ENCODE measurements at places on chromosomes 11 and 22. TPM values are rescaled to one million over a fixed set of nuclear protein-coding genes. Genes with fewer than 3 reads are reported as not detected.
A peak's percentile ranks its signal among the peaks of the same experiment; 100 is the strongest.

MUC6 gene
- not detected for total RNA-seq

- peak; percentile 94 for DNase-seq
- H3K27ac ChIP-seq, result peak overlapping the region; percentile 97
- H3K4me1 ChIP-seq, result peaks cover 75% of the 10 kb centered on the region
These were observed 5.1 kb downstream of the MB start for GRCh38 chr22:35611891-35612576.

GRCh38 chr11:67372321-67372992, 941 bp downstream of the CLCF1 start:
- peak overlapping the region; percentile 82 for H3K27ac ChIP-seq
- H3K4me1 ChIP-seq, result peaks cover 13% of the 10 kb centered on the region
- peak overlapping the region; percentile 75 for H3K4me3 ChIP-seq
- peaks cover 33% of the 10 kb centered on the region for H3K27me3 ChIP-seq
- no peak for DNase-seq
- H3K36me3 ChIP-seq, result no peaks in the 10 kb centered on the region

DNA sequence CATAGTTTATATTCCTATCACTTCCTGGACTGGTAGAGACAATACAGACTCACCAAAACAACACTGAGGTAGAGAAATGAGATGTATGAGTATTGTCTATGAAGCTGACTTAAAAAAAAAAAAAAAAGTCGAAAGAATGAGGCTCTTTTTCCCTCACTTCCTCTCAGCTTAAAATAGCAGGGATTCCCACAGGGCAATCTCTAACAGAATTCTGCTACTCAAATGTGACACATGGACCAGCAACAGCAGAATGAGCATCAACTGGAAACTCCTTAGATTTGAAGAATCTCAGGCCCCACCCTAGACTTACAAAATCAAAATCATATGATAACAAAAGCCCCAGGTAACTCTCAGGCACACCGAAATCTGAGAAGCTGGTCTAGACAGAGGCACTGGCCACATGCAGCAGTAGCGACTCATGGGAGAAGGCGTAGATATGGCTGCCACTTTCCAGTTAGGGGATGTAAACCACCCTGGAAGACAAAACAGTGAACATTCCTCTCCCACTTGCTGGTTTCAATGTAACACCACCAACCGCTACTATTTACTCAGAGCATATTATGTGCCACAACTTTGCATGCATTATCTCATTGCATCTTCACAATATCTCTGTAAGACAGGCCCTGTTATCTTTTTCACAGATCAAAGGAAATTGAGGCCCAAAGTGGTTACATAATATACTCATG, 128.0 kb downstream of the RBFOX2 start:
- no peak overlapping the region for H3K4me3 ChIP-seq
- H3K4me1 ChIP-seq, result peaks cover 40% of the 10 kb centered on the region
- no peak for DNase-seq
- H3K36me3 ChIP-seq, result no peaks in the 10 kb centered on the region

- no peaks in the 10 kb centered on the region for H3K36me3 ChIP-seq
- H3K4me1 ChIP-seq, result no peaks in the 10 kb centered on the region
- no peak overlapping the region for H3K27ac ChIP-seq
- no peaks in the 10 kb centered on the region for H3K27me3 ChIP-seq
- no peak overlapping the region for H3K4me3 ChIP-seq
These were observed 21.8 kb upstream of the CD5 start for GRCh38 chr11:61080526-61080925.

DNA sequence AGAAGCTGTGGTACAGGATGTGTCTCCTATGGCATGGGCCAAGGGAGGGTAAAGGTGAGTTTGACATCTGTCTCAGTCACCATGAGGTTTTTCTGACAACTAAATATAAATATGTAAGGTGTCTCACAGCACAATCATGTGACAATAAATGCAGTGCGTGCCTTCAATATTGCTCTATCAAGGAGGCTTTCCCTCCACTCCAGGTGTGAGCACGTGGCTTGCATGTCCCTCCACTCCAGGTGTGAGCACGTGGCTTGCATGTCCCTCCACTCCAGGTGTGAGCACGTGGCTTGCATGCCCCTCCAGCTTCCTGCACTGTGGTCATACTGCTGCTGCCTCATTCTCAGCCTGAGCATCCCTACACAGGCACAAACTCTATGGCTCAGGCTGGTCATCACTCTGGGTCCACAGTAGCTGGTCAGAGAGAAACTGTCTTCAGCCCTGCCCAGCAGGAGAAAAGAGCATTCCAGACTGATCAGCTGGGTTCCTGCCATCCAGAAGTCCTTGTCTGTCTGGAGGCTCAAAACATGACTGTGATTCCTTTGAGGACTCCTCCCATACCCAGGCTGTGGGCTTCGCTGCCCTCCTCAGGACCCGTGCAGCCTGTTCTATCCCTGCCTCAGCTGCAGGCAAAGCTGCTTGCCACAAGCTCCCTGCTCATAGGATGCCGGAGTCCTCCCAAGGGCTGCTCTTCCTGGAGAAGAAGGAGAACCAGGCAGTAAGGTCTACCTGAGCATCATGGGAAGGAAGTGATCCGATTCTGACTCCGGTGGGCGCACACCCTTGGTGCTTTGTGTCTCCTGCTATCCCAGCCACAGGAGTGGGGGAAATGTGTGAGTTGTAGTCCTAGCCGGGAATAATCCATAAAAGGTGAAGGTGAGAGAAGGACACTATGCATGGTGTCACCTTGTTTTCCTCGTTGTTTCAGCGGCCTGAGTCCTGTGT, 33.4 kb upstream of the VPREB1 start:
- H3K36me3 ChIP-seq, result no peaks in the 10 kb centered on the region
- peaks cover 18% of the 10 kb centered on the region for H3K27me3 ChIP-seq
- H3K27ac ChIP-seq, result no peak overlapping the region

- no peak overlapping the region for H3K4me3 ChIP-seq
- H3K27ac ChIP-seq, result no peak overlapping the region
- peaks cover 7% of the 10 kb centered on the region for H3K4me1 ChIP-seq
- H3K36me3 ChIP-seq, result no peaks in the 10 kb centered on the region
These were observed 56.1 kb downstream of the ST14 start for GRCh38 chr11:130215531-130216220.

GRCh38 chr11:71575723-71576424, 6.8 kb downstream of the KRTAP5-11 start:
- DNase-seq, result no peak
- H3K4me3 ChIP-seq, result no peak overlapping the region
- no peaks in the 10 kb centered on the region for H3K27me3 ChIP-seq
- no peak overlapping the region for H3K27ac ChIP-seq
- no peaks in the 10 kb centered on the region for H3K36me3 ChIP-seq
- no peaks in the 10 kb centered on the region for H3K4me1 ChIP-seq

- H3K4me3 ChIP-seq, result no peak overlapping the region
- peaks cover 19% of the 10 kb centered on the region for H3K4me1 ChIP-seq
- peaks cover 43% of the 10 kb centered on the region for H3K27me3 ChIP-seq
These were observed 1.7 kb upstream of the CHRM1 start for GRCh38 chr11:62922653-62923431.

DNA sequence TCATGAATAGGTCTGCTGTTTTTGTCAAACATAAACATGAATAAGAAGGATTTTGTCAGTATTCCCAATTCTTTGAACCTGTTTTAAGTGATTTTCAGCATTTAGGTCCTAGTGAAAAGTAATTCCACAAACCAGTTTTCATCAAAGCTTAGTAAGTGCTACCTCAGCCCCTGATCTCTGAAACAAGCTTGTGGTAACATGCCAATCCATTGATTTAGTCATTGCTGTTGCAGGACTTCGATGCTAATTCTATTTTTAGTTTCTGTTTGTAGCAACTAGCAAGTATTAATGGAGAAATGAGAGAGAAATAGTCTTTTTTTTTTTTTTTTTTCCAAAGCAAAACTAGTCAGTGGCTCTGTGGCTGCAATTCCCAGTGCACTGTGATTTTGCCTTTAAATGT, 91.4 kb downstream of the JRKL start:
- DNase-seq, result no peak
- H3K4me3 ChIP-seq, result no peak overlapping the region
- H3K4me1 ChIP-seq, result no peaks in the 10 kb centered on the region

DNA sequence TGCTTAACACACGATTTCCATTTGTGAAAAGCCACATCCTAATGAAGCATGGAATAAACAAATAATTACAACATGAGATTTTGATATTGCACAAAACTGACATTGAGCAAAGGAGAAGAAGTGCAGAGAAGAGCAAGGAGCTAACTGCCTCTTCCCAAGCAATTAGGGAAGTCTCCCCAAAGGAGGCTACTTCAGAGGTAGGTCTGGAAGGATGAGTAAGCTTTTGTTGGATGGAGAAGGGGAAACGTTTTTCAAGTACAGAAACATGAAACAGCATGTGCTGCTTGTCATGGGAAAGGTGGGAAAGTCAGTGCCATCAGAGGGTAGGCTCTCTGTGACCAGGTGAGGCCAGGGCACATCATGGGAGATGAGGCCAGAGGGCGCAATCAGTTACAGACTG, 132.2 kb upstream of the SESN3 start:
- no peaks in the 10 kb centered on the region for H3K27me3 ChIP-seq
- no peak for DNase-seq
- no peaks in the 10 kb centered on the region for H3K36me3 ChIP-seq
- no peak overlapping the region for H3K27ac ChIP-seq
- H3K4me1 ChIP-seq, result peaks cover 11% of the 10 kb centered on the region
- H3K4me3 ChIP-seq, result no peak overlapping the region

Data from gastrocnemius medialis (tissue), 4 donors.